ENCODE measurements at places on chromosomes 12 and 14.

- DNase-seq = no peak
These were observed 11.1 kb downstream of the EXOC3L4 start for GRCh38 chr14:103105580-103106150.

DNA sequence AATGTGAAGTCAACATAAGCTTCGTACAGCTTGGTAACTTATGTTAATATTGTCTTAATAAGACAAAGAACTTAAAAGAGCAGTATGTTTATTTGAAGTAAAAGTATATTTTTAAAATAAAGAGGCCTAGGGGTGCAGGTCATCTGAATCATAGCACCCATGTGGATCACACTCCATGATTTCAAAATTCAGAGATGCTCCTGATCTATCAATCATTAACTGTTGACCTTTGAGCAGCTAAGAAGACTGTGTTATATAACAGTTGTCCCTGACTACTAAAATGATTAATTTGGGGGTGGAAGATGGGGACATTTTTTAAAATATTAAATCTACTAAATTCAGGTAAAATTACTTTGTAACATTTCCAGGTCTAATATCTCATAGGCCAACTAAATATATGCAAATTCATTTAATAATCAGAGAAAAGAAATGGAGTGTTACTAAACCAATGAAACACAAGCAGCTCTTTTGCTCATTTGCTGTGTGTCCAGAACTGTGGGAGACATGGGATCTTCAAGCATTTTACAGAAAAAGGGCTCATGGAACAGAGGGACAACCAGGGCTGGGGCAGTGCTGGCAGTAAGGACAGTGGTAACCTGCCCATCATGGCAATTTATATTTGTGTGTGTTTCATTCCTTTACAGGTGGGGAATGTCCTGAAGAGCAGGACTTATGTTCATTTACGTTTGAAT is 120.7 kb upstream of the PCED1B start:
- no peak for DNase-seq

- no peak for DNase-seq
These were observed 69.2 kb downstream of the RASSF3 start for GRCh38 chr12:64679487-64680001.

DNA sequence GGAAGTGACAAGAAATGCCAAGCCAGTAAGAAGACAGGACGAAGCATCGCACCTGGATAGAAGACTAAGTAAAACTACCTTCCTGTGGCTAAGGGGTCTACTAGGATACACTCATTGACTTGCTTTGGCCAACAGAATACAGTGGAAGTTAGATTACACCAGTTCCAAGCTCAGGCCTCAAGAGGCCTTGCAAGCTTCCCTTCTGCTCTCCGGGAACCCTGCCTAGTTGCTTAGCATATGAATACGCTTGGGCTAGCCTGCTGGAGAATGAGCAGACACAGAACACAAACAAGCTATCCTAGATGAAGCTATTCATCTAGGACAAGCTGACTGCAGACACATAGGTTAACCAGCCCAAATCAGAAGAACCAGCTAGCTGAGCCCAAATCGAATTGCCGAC is 97.0 kb downstream of the DPF3 start:
- no peak for DNase-seq

DNA sequence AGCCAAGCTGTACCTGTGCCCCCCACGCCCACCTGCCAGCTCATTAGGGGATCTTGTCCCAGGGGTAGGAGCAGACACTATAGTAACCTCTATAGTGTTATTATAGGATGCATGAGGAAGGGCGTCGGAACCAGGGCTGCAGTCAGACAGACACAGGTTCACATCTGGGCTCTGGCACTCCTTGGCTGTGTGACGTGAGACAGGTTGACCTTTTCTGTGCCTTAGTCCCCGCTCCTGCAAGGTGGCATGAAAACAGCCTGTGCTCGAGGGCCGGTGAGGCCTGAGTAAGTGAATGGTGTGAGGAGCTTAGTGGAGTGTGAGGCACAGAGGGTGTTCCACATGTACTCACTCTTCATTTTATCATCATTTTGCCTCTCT is 19.0 kb downstream of the ASB2 start:
- DNase-seq = no peak

DNA sequence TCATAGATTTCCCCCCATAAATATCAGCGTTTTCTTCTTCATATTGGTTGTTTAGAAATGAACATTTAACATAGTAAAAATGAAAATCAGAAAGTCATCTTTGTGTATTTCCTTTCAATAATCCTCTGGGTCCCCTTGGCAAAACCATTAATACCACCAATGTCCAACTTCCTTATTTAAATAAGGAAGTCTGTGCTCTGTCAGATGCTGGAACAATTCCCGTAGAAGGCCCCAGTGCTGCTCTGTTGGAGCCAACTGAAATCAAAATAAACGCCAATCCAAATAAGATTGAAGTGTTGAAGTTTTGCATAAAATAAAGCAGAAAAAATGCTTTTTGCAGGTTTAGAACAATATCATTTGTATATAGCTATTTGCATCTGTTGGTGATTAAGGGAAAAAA is 93.1 kb downstream of the PPM1H start:
- no peak for DNase-seq

- DNase-seq = no peak
These were observed 329.7 kb downstream of the TMEM121 start for GRCh38 chr14:105855893-105856675.

DNA sequence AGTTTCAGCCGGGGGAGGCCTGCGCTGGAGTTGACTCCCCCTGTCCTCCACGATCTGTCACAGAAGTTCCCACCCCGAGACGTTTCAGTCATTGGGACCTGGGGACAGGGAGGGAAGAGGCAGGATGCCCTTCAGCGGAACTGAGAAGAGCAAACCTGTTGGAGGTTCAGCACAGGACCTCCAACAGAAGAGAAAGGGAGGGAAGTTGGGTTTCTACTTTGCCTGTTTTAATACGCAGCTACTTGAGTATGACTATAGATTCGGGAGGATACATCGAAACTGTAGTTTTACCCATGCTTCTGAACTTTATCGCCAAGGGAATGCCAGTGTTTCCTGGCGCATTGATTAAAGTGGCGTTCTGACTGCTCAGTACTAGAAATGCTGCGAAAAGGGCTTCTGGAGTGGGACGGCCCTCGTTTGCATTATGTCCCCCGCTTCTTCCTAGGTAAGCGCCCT is 2.3 kb upstream of the DUSP6 start:
- DNase-seq = no peak

GRCh38 chr14:95833429-95833828 is 43.2 kb upstream of the TUNAR start:
- no peak for DNase-seq

GRCh38 chr14:105439179-105439578 is 19.6 kb downstream of the MTA1 start:
- DNase-seq = no peak

GRCh38 chr14:93970585-93970964 is 5.8 kb downstream of the ASB2 start:
- peak; percentile 47 for DNase-seq

DNA sequence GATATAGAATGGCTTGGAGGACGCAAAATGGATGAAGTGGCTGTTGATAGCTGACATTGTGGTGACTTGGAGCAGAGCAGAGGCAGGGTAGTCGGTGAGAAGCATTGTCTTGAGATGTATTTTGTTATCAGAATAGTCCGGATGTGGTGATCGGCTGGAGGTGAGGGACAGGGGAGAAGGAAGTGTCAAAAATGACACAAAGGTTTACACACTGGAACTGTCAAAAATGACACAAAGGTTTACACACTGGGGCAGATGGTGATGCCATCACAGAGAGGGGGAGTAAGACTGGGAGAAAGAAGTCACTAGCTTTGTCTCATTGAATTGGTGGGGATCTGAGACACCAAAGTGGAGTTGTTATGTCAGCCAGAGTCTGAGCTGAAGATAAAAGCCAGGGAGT is 30.1 kb downstream of the CDKL1 start:
- no peak for DNase-seq

GRCh38 chr14:70666361-70666686 is 24.6 kb downstream of the TTC9 start:
- DNase-seq = no peak

DNA sequence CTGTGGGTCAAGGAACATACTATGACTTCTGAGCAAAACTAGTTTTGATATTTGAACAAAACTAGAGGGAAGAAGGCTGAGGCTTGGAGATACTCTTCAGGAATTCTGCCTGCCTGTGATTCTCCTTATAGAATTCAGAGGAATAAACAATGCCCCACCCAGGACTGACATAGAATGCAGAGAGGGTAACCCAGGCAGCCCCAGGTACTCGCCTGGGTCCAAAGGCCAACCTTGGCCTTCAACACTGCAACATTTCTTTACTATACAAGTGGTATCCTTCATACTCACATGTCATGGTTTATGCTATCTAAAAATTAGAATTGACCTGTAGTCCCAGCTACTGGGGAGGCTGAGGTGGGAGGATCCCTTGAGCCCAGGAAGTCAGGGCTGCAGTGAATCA is 217.0 kb upstream of the FOXN3 start:
- DNase-seq = no peak

DNA sequence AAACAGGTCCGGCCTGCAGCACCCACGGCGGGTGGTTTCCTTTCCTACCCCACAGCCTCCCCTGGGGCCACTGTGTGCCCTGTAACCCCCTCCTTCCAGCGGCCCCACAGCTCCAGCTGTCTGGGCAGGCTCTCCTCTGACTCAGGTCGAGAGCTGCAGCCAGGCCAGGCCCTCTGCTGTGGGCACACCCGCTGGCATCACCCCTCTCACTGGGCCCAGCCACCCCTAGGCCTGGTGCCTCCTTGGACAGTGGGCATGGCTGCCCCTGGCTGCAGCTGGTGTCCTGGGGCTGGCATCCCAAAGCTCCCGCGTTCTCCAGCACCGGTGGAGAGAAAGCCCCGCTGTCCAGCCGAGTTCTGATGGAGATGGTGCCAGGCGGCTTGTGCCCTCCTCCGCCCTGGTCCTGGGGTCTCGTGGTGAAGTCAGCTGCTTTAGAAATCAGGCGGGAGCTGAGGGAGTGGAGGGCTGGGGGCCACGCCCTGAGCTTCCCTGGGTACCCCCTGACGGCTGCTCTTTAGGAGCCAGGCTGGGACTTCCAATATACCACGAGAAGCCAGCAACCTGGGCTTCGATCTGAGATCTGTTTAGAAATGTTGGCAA is 114.9 kb downstream of the KIF26A start:
- DNase-seq = no peak
